GM06990 (cell line): ENCODE measurements at places on chromosomes 7 and 10.
A peak's percentile ranks its signal among the peaks of the same experiment; 100 is the strongest.

DNA sequence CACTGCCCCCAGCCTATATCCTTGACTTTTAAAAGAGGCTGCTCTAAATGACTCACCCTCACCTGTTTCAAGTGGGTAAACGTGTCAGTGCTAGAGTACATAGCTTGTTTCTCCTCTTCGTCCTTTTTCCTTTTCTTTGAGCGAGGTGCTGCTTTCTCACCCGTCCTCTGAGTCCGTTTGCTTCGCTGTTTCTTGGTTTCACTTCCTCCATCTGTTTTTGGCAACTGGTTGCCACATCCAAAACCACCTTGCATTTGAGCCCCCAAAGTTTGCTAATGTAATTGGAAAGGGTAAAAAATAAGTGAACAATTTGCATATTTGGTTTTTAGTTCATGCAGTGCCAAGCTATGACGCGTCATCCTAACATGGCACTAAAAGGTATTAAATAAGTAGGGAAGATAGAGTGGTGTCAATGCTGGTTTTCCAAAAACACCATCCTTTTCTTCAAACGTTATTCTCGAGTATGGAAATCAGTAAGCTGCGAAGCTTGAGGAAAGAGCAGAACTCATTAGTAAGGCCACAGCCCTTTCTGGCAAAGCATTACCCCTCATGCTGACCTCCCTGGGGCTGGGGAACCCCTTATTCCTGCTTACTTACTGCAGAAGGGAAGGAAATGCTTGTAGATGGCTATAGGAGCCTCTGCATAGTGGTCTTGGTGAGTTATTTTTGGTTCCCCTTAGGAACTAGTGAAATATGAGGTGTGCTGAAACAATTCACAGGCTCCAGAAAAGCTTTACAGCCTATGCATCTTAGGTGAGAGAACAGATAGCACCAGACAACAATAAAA is 133.5 kb downstream of the GALNT11 start:
- peak; percentile 69 for DNase-seq

- no peak for DNase-seq
Measured at GRCh38 chr7:3117081-3117480, 73.4 kb upstream of the CARD11 start.

GRCh38 chr7:46032353-46032752 is 111.3 kb upstream of the IGFBP3 start:
- DNase-seq: no peak

- no peak for DNase-seq
Measured at GRCh38 chr7:41339913-41340676, 362.8 kb downstream of the INHBA start.

- DNase-seq: no peak
Measured at GRCh38 chr10:123500110-123500509, 166.0 kb upstream of the GPR26 start.

DNA sequence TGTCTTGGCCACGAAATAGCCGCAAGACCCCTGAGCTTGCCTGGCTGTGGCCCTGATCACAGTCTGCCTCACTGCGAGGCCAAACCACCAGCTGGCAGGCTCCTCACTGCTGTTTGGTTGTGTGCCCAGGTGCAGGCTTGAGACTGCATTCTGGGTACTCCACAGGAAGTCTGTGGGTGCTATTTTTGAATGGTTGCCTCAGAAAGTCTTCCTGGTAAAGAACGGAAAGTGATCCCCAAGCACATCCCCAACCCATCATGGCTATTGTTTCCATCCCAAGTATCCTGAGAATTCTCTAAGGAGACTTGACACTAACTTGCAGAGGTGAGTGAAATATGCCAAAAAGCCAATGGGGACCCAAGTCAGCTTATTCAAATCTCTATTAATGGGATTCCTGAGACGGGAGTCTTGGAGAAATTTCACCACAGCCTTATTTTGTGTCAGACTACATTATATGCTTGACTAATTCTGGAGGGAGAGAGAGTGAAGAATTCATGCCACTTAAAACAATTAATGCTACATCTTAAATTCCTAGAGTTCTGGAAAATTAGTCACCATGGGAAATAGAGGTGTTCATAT is 170.9 kb downstream of the RAMP3 start:
- DNase-seq: no peak

DNA sequence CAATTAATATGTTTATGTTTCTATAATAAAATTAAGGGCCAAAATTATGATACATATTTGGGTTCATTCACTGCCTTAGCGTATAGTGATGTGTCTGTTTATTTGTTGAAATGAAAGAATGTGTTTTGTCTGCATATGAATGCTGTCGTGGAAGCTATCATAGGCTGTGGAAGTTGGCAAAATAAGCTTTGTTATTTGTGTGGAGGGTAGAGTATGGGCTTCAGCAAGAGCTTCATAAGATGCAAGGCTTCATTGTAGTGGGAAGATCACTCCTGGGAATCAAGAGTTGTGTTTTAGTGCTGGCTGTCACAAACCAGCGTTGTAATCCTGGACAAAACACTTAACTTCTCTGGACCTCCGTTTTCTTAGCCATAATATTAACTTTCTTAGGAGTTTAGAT is 2.5 kb downstream of the SLK start:
- no peak for DNase-seq

DNA sequence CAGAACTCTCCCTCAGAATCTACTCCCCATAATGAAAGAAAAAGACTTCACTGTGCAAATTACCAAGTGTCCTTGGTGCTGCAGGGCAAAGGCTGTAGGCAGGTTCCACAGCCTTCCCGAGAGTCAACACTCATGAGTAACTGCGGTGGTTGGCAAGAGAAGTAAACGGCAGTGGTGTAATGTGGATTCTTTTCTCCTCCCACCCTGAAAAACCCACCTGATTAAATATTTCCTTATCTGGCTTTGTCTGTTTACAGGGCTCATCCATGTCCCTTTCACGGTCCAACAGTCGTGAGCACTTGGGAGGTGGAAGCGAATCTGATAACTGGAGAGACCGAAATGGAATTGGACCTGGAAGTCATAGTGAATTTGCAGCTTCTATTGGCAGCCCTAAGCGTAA is 300.9 kb downstream of the BICC1 start:
- no peak for DNase-seq

- no peak for DNase-seq
Measured at GRCh38 chr7:155846936-155847335, 34.7 kb upstream of the SHH start.

GRCh38 chr7:94971051-94971867 is 63.9 kb downstream of the PPP1R9A start:
- DNase-seq: no peak

- no peak for DNase-seq
Measured at GRCh38 chr7:126570845-126571244, 681.9 kb downstream of the GRM8 start.

GRCh38 chr10:75658496-75658895 is 227.1 kb downstream of the LRMDA start:
- no peak for DNase-seq

DNA sequence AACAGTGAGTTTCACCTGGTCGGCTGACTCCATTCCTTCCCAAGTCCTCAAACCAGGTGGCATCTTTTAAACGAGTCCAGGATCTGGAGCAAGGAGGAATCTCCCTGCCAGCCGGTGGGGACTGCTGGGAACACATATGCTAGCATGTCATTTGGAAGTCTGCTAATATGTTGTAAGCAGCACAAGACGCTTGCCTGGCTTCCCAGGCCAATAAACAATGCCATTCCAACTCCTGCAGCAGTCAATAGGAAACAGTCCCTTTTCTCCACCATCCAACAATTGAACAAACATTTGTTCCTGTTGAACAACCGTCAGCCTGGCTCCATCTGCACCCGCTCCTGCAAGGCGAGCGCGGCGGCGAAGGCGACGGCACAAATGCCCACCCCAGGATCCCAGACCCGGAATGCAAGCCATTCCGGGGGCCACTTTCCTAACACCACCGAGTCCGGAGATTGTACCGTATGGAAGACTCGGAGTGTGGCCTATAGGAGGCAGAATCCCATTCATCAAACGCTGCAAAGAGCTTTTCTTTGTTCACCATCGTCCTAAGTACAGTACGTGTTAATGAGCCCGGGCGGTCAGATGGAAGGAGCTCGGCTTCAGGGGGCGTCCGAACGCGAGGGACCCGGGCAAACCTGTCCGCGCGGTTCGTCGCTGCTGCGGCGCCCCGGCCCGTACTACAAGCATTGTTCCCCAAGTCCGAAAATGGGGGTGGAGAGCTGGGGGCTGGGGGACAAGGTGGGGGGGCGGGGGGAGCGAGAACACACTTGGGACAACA is 1.6 kb downstream of the FAM53B start:
- DNase-seq: no peak

DNA sequence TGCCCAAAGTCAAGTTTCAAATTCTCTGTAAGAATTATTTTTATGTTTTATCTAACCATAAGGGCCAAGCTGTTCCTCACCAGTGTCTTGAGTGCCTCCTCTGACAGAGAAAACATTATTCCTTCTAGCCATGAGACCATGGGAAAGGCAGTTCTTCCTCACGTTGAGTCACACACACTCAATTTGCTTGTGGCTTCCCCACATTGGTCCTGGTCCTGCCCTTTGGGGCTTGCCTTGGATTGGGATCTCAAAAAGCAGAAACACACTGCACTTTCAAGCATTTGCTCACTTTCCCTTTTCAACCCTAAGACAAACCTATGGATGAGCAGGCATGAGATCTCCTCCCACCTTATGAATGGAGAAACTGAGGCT is 248.3 kb upstream of the IGFBP3 start:
- no peak for DNase-seq

DNA sequence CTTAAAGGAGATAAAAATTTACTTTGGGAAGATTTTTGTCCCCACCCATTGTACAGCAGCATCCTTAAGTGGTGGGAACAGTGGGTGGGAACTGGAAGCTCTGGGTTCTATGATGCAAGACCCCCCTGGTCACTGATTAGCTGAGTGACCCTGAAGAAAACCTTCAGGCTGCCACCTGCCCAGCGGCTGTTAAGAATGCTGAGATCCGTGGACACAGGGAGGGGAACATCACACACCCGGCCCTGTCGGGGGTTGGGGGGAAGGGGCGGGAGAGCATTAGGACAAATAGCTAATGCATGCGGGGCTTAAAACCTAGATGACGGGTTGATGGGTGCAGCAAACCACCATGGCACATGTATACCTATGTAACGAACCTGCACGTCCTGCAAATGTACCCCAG is 14.5 kb downstream of the CARD11 start:
- no peak for DNase-seq

DNA sequence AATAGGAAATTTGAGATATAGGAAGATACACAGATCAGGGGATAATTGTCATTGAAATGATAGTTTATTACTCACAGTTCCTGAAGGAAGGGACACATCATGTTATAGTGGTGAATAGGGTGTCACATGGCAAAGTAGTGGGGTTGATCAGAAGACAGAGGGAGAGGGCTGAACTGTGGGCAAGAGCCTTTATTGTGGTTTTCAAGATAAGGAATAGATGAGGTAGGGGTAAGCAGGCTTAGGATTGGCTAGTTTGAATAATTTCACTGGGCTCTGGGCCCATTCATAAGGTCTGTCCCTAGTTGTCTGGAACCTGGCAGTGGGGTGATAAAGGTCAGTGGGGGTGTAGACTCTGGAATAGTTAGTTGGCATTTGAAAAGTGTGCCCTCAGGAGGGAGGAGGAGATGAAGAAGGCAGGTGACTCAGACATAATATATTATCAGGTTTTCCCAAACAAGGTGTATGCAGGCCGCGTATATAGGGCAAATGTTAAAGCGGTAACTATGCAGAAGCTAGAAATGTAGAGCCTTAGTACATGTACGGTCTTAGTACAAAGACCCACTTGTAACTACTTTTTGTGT is 18.5 kb downstream of the FGL2 start:
- no peak for DNase-seq

DNA sequence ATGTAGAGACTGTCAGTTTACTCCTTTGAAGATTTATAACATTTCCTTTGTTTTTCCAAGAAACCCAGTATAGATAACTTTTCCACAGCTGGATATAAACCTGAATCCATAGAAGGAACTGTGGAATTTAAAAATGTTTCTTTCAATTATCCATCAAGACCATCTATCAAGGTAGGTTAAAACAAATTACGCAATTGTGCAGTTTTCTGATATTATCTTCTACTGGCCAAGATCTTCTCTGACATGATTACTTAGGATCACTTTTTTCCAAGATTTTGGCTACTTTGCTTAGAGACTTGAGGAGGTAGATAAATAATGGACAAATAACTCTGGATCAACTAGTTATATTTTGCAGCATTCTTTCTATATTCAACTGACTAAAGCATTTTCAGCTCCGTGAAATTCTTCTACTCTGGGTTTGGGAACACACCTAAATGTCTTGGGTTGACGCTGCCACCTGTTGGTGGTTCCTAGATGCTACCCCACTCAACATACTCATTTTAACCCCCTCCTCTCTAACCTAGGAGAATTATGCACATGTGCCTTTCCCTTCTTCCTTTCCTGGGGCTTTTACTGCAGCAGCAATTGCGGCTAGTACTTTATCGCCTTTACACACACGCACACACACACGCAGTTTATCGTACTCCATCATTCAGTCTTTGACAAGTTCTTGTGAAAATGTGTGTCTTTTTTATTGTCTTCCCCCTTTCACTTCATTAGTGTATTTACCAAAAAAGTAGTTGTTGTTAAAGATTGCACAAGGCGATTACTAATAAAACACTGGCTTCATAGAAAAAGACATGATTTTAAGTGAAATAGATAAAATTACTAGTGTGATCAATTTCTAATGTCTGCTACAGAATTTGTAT is 32.7 kb downstream of the ABCB5 start:
- no peak for DNase-seq

GRCh38 chr7:664997-665735 is 61.3 kb upstream of the DNAAF5 start:
- no peak for DNase-seq

- DNase-seq: peak; percentile 59
Measured at GRCh38 chr10:110857265-110858171, 14.2 kb upstream of the PDCD4 start.

DNA sequence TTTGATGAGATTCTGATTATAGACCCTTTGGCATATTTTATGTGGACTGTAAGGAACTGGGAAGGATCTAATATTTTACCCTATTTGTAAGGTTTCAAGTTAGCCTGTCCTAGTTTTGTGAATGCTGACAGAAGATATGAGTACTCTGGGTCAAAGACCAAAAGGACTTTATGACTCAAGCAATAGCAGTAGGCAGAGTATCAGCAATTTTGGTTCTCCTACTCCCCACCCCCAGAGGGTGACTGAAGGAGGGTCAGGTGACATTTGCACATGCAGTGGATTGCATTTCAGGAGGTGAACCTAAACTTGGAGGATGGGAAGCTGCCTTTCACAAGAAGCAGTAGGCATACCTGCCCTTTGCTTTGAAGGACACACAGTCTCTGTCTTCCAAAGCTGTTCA is 84.0 kb upstream of the KLF6 start:
- no peak for DNase-seq

- DNase-seq: no peak
Measured at GRCh38 chr7:148256433-148256832, 334.1 kb upstream of the C7orf33 start.
